ENCODE measurements at places on chromosomes 3 and 15.

DNA sequence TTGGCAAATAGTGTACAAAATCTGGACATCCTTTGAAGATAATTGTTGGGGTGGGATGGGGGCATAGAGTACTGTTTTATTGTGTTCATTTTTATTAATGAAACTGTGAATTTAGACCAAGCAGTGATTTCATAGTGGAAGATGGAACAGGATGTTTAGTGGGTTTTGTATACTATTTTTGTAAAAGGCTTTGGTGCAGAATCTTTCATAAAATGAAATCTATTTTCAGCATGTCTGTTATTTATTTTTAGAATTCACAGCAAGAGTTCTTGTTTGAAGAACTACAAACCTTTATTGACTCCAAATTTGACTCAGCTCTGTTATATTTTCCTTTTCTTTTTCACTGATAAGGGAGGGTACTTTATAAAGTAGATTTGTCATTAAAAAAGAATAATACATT lies 145.4 kb downstream of the AKAP13 start:
- DNase-seq = no peak

DNA sequence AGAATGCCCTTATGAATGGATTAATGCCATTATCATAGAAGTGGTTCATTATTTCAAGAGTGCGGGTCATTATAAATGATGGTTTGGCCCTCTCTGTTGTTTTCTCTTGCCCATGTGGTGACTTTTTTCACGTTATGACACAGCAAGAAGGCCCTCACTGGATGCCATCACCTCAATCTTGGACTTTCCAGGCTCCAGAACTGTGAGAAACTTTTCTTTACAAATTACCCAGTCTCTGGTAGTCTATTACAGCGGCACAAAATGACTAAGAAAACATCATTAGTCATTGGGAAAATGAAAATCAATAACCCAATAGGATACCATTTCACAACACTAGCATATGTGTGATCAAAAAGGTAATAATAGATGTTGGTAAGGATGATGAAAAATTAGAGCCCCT lies 119.0 kb upstream of the LPP start:
- no peak for DNase-seq

DNA sequence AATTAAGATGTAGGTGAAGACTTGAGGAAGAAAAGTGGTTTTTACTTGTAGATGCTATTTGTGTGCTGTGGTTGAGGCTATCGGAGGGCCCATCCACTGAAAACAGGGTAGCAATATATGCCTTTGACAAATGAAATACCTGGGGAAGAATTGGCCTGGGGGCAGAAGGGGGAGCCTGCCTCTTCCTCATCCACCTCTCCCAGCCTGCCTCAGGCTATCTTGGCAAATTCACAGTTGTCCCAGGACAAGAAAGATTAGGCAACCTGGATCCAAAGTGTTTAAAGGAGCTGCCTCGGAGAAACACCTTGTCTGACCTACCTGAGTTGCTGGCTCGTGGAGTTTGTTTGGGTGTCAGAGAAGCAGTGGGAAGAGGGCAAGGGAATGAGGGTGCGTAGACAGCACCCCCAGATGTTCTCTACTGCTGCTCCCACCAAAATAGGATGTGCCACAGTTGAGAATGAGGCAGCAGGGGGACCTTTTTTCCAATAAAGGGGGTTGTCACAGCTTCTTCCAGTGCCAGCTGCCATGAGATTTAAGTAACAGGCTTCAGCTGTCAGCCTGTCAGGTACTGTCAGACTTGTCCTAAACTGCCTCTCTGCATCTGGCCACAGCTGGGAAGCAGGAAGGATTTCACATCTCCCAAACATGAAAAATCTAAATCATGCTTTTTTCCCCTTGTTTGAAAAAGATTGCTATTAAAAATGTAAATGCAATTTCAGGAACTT lies 9.2 kb downstream of the PLEKHO2 start:
- no peak for DNase-seq

DNA sequence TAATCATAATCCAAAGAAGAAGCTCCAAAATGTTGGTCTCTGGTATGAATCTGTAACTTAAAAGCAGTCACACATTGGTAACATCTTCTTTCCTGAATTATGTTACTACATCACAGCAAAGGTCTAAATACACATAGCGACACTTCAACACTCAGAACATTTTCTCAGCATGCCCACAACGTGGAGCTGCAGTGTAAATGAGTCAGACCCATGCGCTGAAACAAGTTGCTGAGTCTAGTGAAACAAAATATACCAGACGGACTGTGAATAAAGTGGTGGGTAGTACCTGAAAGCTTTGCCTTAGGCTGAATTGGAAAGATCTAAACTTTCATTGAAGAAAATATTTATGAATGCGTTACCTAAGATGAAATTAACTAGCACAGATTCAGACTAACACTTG lies 33.2 kb upstream of the GOLGA8B start:
- DNase-seq = peak; percentile 7

- DNase-seq = no peak
Observed at GRCh38 chr3:119220970-119221667, 19.6 kb downstream of the B4GALT4 start.

DNA sequence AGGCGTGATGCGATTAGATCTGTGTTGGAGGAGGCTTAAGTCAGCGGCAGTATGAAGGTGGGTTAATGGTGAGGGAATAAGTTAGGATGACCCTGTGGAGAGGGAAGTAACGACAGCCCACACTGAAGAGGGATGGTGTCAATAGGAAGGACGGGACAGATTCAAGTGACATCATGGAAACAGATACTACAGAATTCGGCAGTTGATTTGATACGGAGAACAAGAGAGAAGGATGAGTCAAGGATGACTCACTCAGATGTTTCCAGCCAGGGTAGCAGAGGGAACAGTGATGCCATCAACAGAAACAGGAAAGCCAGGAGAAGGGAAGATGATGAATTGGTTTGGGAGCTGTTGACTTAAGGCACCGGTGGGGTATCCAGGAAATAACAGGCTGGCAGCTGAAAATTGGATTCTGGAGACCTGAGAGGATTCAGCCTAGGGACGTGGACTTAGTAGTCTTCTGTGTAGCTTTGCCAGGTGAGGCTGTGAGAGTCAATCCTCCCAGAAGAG lies 38.0 kb downstream of the SHC4 start:
- DNase-seq = peak; percentile 97

DNA sequence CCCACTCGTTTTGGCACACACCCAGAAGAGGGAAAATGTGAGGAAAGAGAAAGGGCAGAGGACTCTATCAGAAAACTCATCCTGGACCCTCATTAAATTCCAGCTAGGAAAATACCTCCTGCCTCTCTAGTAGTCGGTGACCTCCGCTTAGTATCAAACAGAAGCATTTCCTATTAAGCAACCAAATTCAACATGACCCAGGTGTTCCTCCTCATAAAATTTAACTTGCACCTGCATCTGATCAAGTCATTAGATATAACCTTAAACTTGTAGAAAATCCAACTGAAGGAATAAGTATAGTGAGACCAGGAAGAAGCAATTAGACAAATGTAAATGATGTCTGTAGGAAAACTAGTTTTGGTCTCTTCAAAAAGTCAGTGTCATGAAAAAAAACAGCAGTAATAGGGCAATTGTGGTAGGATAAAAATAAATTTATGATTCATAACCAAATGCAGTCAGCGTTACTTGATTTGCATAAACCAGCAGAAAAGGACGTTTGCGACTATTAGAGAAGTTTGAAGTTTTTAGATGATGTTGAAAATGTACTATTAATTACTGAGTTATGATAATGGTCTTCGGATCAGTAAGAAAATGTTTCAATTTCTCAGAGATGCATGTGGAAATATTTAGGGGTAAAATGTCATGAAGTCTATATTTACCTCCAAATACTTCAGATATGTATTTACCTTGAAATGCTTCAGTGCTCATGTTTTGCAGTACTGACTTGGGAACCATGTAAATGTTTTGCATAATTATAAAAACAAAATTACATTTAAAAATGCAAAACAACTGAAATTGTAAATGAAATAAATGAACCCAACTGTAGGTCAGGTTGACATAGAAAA lies 44.6 kb downstream of the LDHAL6B start:
- no peak for DNase-seq

DNA sequence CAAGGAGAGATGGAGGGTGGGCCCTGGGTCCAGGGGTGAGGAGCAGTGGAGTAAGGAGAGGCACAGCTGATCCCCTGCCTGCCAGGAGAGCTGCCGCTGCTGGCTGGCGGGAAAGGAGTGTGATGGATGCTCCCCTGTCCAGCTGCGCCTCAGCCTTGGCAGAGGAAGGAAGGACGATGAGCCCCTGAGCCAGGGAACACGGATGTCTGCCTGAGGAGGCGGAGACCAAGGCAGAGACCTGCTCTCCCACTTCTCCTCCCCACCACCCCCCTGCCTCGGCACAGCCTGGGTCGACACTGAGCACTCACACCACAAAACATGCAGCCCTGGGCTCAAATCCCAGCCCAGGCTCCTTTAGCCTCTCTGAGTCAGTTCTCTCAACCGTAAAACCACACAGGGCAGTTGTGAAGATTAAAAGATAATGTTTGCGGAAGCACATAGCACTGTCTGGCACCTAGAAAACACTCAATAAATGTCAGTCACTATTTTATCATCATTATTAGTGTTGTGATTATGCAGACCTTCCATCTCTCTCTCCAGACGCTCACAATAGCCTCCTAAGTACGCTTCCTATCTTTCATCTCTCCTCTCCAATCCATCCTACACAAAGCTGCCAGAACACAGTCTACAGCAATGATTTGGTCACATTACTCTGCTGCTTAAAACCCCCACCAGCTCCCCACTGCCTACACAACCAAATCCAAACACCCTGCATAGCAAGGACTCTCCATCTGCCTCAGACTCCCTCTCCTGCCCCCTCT lies 52.2 kb downstream of the SEMA5B start:
- peak; percentile 84 for DNase-seq

DNA sequence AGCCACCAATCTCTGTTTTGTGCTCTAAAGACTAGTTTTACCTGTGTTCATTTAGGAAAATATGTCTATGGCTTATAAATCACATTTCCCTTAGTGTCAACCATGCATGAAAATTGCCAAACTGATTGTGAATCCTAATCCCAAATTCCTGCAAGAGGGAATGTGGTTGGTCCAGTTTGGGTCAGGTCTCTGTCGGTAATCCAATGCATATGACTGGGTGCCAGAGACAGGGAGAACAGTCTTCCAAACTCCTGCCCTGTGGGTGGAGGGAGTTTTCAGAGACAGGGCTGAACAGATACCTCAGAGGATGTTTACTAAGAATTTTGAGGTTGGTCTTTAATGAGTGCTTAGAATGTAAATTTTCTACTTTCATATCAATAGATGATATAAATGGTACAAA lies 300.5 kb upstream of the ARL6 start:
- no peak for DNase-seq

- DNase-seq = no peak
Observed at GRCh38 chr15:49847423-49848281, 226.8 kb downstream of the DTWD1 start.

GRCh38 chr3:5390221-5390620 lies 202.7 kb downstream of the EDEM1 start:
- no peak for DNase-seq

Data from RCC 7860 (cell line).